NCI-H524 treated with DMSO at 0.1 percent for 48 hours (cell line): ENCODE measurements at places on chromosomes 3 and 15.

DNA sequence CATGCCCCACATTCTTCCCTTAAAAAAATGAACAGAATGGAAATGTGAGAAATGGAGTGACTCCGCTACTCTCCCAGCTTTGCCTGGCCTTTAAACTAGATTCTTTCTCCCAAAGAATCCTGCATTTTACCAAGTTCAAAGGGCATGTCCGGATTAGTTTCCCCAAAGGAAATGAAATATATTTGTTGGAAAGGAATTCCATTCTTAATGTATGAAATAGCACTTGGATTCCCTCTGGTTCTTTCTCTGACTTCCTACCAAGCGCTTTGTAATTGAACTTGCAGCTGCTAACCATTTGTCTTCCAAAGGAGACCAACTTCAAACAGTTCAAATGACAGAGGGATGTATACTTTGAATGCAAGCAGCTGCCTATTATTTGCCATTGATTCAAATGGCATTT is 18.9 kb downstream of the MAP2K1 start:
- DNase-seq = no peak

DNA sequence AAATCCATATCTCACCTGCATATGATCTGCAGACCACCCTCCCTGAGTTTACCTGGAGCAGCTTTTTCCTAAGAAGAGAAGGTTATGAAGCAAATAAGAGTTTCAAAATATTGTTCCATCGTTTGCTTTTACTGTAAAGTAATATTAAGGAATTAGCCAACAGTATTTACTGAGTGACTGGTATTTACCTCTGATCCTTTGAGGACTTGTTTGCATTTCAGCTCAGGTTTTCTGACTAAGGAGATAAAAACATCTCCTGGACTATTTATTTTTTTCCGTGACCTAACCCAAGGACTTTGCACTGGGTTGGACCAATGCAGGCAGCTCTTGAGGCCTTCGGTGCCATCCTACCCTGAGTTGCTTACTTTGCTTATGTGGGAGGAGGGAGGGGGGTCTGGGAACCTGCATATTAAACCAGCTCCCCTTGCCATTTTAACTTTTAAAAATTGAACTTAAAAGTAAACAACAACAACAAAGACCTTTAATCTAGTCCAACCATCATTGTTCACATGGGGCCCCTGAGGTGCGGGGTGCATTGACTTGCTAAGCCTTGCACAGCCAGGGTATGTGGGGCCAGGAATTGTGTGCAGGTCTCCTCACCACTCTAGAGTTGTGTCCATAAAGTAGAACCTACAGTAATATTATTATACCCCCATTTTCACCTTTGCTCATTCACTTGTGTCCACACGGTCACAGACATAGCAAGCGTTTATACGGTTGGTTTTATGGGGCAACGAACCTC is 39.3 kb downstream of the TRAK1 start:
- no peak for DNase-seq

DNA sequence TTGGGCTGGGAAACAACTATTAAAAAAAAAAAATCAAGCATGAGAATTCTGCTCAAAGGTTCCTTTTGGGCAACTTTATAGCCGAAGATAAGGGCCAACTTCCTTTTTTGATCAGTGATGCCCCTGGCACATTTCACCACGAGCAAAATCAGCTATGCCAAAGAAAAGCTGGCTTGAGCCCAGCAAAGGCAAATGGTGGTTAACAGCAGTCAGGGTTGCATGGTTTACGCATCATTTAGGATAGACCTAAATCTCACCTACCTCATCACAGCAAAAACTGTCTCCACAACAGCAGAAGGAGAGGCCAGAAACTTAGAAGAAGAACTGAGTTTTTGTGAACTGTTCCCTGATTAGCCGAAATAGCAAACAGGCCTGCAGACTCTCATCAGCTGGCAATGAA is 220.1 kb upstream of the CDIN1 start:
- DNase-seq = no peak

DNA sequence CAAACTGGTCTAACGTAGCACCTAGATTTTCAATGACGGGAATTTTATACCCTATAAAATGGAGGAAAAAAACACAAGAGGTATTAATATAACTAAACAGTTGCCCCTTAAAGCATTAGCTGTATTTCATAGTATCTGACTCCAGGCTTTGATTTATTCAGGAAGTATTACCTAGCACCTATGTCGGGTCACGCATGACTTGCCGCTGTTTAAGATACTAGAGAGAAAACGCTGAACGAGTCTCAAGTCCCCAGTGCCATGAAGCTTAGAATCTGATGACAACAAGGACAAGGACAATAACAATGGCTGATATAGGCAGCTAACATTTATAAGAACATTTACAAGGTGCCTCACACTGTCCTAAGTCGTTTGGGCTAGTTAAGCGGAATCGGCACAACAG is 1.9 kb downstream of the SNRPA1 start:
- DNase-seq = no peak

DNA sequence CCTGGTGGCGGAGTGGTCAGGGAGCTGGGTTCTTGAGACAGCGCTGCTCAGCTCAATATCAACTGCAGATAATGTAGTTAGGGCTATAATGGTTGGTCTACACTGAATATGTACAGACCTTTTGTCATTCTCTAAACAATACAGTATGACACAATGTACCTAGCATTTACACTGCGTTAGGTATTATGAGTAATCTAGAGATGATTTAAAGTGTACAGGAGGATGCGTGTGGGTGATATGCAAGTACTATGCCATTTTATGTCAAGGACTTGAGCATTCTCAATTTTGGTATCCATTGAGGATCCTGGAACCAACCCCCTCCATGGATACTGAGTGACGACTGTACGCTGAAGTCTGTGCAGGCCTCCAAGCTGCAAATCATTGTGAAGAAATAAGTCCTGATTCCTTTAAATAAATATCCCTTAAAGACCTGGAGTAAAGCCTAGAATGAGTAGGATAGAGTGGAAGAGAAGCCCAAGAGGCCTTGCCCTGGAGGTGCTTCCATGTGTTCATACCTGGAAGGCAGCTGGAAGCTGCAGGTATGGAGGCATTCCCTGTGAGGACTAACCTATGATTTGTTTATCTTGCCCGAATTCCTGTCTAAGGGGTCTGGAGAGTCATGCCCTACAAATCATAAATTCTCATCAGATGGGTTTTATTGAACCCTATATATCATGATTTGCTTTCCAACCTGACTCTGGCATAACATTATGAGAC is 15.7 kb upstream of the RTP1 start:
- no peak for DNase-seq

- no peak for DNase-seq
These were observed 178.0 kb upstream of the UMPS start for GRCh38 chr3:124552224-124552623.

DNA sequence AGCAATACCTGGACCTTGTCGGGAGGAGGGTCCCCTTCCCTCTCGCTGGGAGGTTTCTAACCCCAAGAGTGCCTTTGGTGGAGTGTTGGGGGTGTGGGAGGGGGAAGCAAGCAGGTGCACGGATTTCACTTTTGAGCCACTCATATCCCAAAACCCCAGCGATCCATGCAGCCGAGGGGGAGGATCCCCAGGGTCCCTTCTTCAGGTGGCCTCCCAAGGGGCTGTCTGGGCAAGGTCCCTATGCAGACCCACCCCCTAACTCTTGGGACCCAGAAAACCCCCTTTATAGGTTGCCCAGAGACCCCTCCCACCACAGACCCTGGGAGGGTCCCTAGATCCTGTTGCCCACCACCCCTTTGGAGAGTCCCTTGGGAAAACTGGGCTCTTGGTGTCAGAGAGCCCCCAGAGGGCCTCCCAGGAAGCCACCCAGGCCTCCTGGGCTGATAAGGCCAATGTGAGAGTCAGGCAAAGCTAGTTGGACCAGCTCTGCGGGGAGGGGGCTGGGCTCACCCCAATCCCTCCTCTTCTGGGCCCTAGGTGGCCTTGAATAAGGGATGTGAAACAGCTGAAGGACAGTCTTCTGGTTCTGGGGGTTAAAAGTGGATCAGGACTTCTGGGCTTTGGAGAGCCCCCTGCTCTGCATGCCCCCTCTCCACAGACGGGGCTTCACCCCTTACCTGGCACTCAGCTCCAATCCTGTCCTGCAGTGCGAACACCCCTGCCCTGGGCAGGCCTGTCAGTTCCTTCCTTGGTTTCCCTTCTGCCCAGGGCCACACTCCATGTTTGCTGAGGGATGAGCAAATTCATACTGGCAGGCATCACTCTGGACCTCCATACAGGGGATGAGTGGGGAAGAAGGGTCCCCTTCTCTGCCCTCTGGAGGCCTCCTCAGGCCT is 932 bp upstream of the PLCD1 start:
- DNase-seq = no peak

DNA sequence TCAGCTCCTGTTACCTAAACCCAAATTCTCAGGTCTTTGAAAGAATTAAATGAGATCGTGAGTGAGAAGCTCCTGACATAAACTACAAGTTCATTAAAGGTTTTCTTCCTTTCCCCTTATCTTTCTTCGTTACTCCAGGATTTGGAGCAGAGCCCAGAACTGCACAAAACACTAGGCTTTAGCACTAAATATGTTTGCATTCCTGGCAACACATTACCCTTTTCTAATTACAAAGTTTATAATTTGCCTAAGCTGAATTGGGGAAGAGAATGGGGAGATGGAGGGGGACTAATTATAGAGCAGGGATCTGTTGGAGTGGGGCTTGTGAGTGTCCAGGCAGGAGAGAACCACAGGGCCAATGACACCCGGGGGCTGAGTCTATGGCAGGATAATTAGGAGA is 109.7 kb downstream of the SV2B start:
- no peak for DNase-seq

DNA sequence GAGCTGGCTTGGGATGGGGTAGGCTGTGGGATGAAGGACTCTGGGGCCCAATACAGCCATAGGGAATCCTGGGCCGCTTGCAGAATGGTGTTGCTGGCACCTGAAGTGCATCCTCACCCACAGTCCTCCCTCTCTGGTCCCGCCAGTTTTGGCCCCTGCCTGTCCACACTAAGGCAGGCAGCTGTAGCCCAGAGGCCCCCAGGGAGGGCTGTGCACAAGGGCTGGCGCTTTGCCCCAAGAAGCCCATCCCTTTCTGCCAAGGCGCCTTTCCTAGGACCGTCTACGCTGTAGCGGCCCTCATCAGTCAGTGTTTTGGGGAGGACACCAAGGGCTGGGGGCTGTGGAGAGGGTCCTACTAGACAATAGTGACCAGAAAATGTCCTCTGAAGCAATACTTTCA is 116.2 kb upstream of the ABHD17C start:
- DNase-seq = no peak

DNA sequence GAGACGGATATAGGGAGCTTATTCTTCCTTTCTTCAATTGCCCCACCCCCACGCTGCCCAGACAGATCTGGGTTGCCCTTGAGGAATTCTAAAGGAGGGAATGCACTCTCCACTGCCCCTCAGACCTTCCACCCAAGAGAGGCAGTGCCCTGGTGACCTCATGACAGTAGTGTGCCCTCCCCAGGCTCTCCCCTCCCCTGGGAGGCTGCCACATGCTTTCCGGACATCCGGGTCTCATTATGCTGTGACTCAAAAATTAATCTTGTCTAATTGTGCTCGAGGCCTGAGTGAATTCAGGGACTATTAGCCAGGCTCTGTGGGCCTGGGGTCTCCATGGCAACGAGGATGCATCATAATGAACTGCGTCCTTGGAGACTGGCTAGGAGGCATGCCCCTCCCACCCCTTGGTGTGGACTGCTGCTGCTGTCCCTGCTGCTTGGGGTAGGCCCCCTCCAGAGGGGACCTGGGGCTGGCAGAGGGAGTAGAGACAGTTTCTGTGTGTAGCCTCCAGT is 20.8 kb downstream of the CORO2B start:
- DNase-seq = peak; percentile 91

GRCh38 chr3:143218166-143218835 is 98.7 kb downstream of the CHST2 start:
- no peak for DNase-seq
